ENCODE measurements at places on chromosomes 5 and 9. TPM values are rescaled to one million over a fixed set of nuclear protein-coding genes. Genes with fewer than 3 reads are reported as not detected.

The PCDH1 gene
- total RNA-seq = 66.6 TPM

DNA sequence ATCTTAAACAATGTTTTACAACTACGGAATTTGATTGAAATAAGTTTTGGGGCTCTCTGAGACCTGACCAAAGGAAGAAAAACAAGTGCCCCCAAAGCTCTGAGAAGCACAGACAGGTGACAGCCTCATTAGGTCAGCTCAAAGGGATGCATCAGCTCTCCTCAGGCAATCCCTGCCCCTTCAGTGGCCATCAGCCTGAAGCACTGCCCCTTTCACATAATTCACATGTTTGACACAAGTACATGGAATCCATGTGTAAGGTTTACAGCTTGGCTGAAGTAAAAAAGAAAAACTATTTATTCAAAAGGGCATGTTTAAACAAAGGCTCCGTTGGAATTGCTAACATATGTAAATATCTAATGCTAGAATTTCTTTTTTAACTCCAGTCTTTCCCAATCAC lies 56.3 kb downstream of the TSSK1B start:
- no peak for DNase-seq

- no peak for DNase-seq
Measured at GRCh38 chr5:133129289-133129688, 77.5 kb downstream of the HSPA4 start.

The SIT1 gene
- total RNA-seq = 2.2 TPM

DNA sequence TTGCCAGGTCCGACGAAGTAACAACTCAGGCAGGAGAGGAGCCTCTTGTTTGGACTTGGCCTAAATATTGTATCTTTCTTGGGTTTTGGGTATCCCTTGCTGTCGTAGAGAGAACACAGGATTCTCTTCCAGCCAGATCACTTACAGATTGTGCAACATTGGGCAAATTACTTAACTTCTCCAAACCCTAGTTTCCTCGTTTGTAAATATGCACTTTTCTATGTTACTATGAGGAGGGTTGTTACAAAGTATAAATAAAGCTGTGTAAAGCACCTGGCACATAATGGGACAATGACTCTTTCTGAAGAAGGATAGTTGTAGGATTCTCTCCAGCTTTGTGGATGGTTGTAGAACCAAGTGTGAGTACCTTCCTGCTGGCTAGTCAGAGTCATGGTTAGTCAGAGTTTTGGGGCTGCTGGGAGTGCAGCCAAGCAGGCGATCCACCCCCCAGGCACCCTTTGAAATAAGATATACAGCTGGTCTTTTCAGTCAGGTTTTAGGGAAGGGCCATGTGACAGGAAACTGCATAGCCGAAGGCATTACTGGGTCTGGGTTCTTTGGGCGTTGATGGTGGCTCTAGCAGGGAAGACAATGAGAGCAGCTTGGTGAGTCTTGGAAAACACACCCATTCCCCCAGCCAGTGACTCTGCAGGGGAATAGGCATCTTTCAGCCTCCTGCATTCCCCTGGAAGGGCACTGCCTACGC lies 49.9 kb upstream of the GDNF start:
- no peak for DNase-seq

All from upper lobe of right lung (tissue), 1 donor.